Thymus (tissue), 14 donors: ENCODE measurements at places on chromosomes 3 and 15. TPM values are rescaled to one million over a fixed set of nuclear protein-coding genes. Genes with fewer than 3 reads are reported as not detected.

- no peak for DNase-seq
Measured at GRCh38 chr15:59355730-59356129, 16.9 kb downstream of the MYO1E start.

- DNase-seq = no peak
Measured at GRCh38 chr15:89179966-89180875, 41.2 kb downstream of the RLBP1 start.

- no peak for DNase-seq
Measured at GRCh38 chr3:167899093-167899492, 163.6 kb downstream of the SERPINI1 start.

- no peak for DNase-seq
Measured at GRCh38 chr3:67064105-67064504, 66.0 kb downstream of the KBTBD8 start.

DNA sequence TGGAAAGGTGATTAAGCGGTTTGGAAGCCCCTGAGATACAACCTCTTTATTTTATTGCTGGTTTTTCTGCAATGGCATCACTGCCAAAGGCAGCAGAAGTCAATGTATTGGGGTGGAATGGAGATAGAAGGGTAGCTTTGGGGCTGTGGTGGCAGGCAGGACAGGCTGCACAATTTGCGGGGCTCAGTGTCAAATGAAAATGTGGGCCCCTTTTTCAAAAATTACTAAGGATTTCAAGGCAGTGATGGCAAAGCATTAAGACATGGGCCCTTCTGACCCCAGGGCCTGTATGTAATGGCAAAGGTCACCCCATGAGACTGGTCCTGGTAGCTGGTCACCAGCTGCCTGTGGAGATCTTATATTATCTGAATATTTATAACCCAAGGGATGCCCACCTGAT, 29.3 kb upstream of the GALNT15 start:
- DNase-seq = no peak

- no peak for DNase-seq
Measured at GRCh38 chr3:141462176-141462859, 24.5 kb upstream of the RASA2 start.

- no peak for DNase-seq
Measured at GRCh38 chr15:30046430-30046829, 36.3 kb upstream of the GOLGA8J start.

- no peak for DNase-seq
Measured at GRCh38 chr3:112611752-112612515, 29.0 kb downstream of the CCDC80 start.

- DNase-seq = no peak
Measured at GRCh38 chr3:151285940-151286339, 7.6 kb upstream of the P2RY14 start.

The PCOLCE2 gene
- total RNA-seq = 2.0 TPM

The MYRIP gene
- 0.28 TPM for total RNA-seq

The TM6SF1 gene
- 2.9 TPM for total RNA-seq
